ENCODE measurements at places on chromosomes 6 and 20.

- no peak for DNase-seq
These were observed 90.6 kb downstream of the DNAH8 start for GRCh38 chr6:38805692-38806091.

DNA sequence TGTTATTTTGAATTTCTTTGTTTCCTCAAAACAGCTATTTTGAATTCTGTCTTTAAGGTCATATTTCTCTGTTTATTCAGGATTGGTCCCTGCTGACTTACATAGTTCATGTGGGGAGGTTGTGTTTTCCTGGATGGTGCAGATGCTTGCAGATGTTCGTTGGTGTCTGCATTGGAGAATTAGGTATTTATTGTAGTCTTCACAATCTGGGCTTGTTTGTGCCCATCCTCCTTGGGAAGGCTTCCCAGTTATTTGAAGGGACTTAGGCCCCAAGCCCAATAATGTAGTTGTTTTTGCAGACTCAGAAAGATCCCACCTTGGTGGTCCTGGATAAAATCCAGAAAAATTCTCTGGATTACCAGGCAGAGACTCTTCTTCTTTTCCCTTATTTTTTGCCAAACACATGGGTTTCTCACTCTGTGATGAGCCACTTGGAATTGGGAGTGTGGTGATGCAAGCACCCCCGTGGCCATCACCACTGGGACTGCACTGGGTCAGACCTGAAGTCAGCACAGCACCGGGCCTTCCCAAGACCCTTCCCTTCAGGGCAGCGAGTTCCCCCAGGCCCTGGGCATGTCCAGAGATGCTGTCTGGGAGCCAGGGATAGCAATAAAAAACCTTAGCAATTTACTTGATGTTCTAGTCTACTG lies 81.6 kb upstream of the EZR start:
- no peak for DNase-seq

GRCh38 chr20:6420336-6420735 lies 297.5 kb upstream of the FERMT1 start:
- DNase-seq, result no peak

DNA sequence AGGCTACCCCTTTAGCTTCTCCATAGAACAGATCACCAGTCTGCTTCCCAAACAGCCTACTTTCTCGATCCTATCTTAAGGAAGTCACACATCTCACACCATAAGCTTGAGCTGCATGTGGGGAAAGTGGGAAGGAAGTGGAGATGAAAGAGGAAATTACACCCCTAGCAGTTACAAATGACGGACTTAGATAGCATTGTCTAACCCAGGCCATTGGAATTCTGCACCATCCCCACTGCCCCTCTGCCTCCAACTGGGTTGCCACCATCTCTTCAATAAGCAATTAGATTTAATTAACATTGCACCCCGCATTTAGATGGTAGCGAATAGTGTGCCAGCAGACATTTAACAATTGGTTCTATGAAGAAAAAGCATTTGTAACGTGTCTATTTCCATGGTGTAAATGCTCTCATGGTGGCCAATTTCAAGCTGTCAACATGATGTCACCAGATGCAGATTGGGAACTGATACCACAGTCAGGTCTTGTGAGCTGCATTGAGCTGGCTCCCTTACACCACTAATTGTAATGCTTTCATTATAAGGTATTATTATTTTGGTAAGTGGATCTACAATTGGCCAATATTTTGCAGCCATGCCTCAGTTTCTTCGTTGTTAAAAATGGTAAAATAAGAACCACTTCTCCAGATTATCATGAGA lies 124.7 kb downstream of the CD24 start:
- DNase-seq, result no peak

GRCh38 chr20:43009532-43009931 lies 180.2 kb downstream of the PTPRT start:
- no peak for DNase-seq

DNA sequence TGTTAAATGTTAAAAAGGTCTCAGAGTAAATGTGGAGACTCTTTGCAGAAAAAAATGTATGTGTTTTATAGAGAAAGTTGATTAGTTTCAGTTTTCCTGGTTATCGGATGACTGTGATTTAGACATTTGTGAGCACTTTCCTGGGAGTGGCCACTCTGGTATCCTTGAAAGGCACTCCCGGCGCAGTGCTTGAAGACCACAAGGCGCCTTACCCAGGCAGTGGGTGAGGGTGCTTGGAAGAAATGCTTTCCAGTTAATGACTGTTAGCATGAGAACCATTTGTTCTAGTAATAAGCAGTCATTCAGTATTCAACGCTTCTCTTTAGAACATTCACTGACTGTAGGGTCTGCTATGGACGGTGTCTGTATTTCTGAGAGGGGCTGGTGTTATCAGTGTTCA lies 7.2 kb downstream of the CDS2 start:
- DNase-seq, result no peak

DNA sequence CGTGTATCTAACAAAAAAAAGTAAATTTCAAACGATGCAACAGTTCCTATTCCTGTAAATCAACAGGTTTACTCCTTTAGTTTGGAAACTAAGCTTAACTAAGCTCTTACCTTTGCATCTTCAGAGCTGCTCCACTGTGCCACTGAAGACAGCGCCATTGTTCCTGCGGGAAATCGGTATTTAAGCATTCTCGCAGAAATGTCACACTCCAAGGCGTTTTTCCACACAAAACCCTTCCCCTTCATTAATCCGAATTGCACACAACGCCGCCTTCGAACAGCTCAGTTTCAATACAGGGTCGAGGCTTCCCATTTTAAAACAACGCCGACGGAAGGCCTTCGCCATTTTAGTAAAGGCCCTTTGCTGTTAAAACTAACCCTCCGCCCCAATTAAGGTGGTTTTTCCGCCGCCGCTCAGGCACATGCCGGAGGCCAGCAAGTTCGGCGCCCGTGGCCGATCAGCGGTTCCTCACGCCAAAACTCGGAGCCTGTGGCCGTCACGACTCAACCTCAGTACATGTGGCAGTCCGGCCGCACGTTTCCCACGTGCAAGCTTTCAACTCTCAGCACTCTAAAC lies 35.4 kb upstream of the SYNCRIP start:
- no peak for DNase-seq

DNA sequence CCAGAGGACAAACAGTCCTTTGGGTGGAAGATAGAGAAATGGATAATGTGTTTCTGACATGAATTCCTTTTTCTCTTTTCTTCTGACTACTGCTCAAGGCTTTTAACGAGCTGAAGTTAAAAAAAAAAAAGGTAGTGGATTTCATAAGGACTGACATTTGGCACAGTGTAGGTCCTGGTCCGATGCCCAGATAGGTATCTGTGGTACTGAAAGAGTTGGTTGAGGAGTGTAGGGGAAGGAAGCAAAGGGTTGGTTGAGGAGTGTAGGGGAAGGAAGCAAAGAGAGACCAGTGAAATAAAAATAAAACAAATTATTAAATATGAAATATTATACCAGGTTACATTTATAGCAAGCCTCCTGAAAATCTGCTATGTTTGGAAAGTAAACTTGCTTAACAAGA lies 11.8 kb downstream of the UTRN start:
- no peak for DNase-seq

- DNase-seq, result no peak
These were observed 105.8 kb upstream of the DUSP22 start for GRCh38 chr6:186340-186965.

Measured in inflammatory macrophage treated with lipopolysaccharide for 1 hour (primary cell).